ENCODE measurements at places on chromosomes 1 and 21. TPM values are rescaled to one million over a fixed set of nuclear protein-coding genes. Genes with fewer than 3 reads are reported as not detected.
A peak's percentile ranks its signal among the peaks of the same experiment; 100 is the strongest.

Gene SLAMF9
- total RNA-seq = not detected

Gene S100A7A
- not detected for total RNA-seq

Gene S100A3
- 3.1 TPM for total RNA-seq

Gene PKP1
- total RNA-seq = not detected

Gene CRYBG2
- not detected for total RNA-seq

Gene ELF3
- 0.95 TPM for total RNA-seq

Gene CENPF
- total RNA-seq = under 0.01 TPM

- DNase-seq = no peak
Measured at GRCh38 chr1:109819906-109820305, 56.2 kb upstream of the EPS8L3 start.

GRCh38 chr1:239237912-239238311, 148.5 kb upstream of the CHRM3 start:
- DNase-seq = no peak

- DNase-seq = no peak
Measured at GRCh38 chr21:16330082-16330907, 600.5 kb downstream of the USP25 start.

DNA sequence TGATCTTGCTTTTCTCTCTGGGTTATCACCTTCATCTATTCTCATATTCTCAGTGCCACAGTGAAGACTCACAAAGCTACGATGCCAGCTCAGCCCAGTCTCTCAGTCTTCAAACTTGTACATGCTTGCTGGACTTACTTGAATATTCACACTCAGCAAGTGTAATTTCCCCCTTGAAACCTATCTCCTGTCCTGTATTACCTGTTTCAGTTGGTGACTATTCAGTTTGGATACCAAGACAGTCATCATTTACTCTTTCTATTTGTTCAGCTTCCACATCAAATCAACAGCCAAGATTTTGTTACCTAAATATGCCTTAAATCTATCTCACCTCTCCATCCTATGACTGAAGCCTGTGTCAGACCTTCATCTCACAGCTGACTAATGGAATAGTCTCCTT, 209.7 kb downstream of the LRRC7 start:
- no peak for DNase-seq

DNA sequence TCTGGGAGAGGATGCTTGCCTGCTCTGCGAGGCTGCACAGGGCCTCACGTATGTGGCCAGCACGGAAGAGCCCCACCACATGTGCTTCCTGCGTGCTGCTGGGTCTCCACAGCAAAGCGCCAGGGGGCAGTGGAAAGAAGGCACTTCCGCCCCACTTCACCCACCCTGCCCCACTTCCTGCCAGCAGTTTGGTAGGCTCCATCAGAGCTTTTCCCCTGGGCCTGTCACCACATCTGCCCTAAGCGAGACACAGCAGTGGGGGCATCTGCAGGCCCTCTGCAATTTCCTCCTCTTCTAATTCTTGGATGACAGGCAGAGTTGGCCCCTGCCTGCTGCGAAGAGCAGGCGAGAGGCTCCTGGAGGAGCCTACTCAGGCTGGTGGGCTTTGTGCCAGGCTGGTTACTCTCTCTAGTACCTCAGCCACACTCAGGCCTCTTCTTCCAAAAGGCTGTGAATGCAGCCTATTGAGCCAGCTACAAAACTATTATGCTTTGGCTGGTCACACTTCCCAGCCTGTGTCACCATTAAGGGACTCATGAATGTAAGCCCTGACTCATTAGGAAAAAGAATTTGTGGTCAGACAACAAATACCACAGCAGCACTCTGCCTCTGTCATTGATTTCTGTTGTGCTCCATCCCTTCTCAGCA, 25.0 kb downstream of the CD244 start:
- no peak for DNase-seq

- DNase-seq = no peak
Measured at GRCh38 chr21:16055014-16055413, 325.2 kb downstream of the USP25 start.

DNA sequence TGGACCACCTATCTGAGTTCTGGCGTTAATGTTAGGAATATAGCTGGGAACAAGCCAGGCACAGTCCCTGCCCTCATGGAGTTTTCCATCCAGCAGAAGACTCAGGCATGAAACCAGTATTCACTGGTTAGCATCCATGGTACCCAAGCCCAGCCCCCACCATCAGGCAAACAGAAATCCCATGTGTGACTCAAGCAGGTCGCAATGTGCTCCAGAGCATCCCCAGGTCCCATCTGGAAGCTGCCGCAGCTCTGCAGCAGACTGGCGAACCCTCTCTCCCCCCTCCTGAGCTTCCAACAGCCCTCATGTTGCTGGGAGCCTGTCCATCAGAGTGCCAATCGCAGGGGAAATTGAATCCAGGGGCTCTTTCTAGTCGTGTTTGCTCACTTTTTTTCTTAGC, 174.2 kb downstream of the RRAGC start:
- DNase-seq = no peak

DNA sequence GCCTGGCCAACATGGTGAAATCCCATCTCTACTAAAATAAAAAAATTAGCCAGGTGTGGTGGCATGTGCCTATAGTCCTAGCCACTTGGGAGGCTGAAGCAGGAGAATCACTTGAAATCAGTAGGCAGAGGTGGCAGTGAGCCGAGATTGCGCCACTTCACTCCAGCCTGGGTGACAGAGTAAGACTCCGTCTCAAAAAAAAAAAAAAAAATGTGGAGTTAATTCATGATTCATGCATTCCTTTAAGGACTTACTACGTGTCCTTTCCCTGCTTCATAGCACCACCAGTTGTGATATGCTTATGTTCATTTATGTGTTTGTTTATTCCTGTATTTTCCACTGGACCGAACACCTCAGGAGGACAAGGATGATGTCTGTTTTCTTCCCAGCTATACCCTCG, 12.7 kb upstream of the PRELP start:
- DNase-seq = peak; percentile 82

DNA sequence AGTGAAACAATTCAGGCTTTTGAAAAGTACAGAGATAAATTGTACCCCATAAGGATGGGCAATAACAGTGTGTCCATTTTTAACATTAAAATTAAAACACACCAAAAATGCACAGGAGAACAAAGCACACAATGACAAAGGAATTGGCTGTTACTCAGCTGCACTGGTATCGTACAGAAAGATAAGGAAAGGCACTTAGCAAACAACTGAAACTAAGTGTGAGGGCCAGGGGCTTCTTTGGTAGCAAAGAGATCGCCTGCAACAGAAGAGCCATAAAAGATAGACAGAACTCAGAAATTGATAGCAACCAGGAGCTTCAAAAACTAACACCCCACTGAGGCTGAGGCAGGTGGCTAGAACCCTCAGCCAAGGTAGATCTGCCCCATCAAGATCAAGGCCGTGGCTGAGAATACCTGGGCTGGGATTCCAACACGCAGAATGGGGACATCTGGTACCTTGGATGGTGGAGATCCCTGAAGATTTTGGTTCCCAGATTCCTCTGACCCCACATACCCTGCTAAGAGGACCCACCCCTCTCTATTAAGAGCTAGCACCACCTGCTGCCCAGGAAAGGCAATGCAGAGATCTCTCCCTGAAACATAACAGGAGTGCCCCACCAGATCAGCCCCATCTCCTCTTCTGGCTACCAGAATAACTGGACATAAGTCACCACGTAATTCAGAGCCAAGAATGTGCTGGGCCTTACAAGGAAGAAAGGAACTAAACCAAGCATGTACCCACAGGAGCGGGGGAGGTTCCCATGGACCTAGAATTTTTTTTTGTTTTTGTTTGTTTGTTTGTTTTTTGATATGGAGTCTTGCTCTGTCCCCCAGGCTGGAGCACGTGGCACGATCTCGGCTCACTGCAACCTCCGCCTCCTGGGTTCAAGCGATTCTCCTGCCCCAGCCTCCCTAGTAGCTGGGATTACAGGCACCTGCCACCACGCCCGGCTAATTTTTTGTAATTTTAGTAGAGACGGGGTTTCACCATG, 16.2 kb downstream of the PLEKHO1 start:
- DNase-seq = no peak

- no peak for DNase-seq
Measured at GRCh38 chr1:41738475-41738874, 180.2 kb downstream of the HIVEP3 start.

DNA sequence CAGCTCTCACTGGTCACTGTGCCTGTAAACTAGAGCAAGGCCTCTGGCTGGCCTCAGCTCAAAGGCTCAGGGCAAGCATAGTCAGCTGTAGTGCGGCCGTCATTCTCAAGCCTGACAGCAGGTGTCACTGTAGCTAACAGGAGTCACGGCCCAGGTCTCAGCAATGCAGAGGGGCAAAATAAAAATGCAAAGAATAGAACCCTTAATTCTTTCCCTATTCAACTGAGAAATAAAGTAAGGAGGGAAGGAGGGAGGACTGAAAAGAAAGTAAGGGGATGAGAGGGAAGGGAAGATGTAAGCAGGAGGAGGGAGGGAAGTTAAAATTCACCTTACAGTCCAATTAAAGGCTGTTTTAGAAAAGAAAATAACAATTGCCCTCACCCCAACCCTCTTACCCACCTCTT, 106.1 kb downstream of the KIAA0319L start:
- peak; percentile 66 for DNase-seq

DNA sequence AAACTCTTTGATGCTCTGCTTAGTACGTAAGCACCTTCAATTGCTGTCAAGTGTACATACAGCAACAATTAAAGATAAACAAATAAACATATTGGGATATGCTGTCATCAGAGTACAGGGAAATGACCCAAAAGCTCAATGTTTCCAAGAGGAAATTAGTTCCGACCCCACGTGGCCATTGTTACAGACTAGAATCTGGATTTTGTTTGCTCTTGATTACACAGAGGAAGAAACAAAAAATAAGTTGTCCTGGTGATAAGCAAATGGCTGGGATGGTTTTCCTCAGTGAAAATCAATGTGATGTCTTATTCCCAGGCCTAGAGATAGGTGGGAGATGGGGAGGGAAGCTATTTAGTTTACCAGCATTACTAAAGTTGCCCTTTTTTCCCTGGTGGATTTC, 113.0 kb upstream of the UBE2U start:
- no peak for DNase-seq

GRCh38 chr1:44539991-44540730, 134.1 kb downstream of the TMEM53 start:
- DNase-seq = no peak

DNA sequence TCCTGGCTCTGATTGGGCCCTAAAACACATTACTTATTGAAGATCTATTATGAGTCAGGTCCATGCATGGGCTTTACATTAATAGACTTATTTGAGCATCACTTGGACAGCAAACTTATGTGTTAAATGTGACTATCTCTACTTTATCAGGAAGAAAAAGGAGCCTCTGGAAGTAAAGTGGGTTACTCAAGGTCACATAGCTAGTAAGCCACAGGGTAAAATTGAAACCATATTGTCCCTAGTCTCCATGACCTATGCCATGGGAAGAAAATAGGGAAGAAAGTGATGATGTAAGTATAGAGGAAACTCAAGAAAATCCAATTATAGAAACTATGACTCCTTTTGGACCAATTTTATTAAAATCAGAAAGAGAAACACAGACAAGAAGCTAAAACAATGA, 555.3 kb downstream of the NUF2 start:
- DNase-seq = no peak

- no peak for DNase-seq
Measured at GRCh38 chr1:18066576-18066975, 41.0 kb upstream of the IGSF21 start.

DNA sequence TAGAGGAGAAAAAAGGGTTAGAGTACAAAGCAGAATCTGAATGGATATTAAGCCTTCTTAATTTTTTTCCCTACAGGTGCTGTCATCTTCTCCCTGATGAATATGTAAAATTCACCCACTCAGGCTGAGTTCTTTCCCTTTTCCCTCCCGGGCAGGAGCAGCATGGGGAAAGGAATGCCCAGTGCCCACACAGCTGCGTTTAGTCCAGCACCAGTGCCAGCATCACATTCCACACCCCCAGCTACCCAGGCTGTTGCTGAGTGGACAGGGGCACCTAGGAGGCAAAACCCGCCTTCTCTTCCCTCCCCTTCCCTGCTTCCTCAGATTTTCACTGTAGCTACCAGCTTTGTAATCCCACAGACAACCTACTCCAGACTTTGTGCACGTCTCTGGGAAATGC, 3.4 kb upstream of the CADM3 start:
- DNase-seq = no peak

GRCh38 chr1:166836733-166837132, 2.5 kb upstream of the POGK start:
- DNase-seq = no peak

DNA sequence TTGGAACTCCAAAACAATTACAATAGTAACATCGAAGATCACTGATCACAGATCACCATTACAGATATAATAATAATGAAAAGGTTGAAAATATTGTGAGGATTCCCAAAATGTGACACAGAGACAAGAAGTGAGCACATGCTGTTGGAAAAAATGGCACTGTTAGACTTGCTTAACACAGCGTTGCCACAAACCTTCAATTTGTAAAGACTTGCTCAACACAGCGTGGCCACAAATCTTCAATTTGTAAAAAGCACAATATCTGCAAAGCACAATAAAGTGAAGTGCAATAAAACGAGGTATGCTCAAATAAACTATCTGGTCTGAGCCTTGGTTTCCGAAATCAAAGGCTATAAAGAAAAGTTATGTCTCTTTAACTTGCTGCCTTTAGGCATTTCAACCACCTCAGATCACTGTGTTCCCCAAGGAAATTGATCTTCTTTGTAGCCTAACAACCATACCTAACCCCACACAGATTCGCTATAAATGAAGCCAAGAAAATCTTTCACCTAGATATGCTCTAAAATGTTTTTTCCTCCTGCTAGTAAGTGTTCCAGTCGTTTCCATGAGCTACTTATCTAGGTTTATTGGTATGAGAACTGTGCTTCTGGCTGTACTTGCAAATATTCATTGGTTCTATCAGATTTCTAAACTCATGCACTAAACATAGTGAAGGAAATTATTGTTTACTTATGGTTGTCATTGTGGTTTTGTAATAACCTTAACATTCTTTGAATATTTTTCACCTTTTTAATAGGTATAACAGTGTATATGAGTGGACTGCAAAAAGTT, 13.1 kb upstream of the LPGAT1 start:
- DNase-seq = no peak

DNA sequence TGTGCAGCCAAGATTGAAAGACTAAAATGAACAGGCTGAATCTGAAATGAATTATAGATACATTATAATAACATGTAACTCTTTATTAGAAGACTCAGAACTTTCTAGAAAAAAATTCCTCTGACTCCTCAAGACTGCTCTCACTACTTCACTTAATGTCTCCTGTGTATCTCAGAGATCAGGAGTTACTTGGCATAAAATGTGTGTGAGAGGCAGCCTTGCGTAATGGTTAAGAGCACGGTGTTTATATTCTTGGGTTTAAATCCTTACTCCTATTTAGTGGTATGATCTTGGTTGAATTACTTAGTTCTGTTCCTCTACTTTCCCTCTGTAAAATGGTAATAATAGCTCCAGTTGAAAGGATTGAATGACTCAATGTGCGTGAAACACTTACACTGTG, 634.9 kb downstream of the LTN1 start:
- DNase-seq = no peak

- no peak for DNase-seq
Measured at GRCh38 chr1:220691053-220691684, 1.0 kb downstream of the C1orf115 start.

- DNase-seq = no peak
Measured at GRCh38 chr1:192844360-192844759, 35.5 kb downstream of the RGS2 start.

GRCh38 chr1:197180252-197180878, 33.9 kb upstream of the ASPM start:
- DNase-seq = no peak
